ENCODE measurements at places on chromosomes 1 and 21.

DNA sequence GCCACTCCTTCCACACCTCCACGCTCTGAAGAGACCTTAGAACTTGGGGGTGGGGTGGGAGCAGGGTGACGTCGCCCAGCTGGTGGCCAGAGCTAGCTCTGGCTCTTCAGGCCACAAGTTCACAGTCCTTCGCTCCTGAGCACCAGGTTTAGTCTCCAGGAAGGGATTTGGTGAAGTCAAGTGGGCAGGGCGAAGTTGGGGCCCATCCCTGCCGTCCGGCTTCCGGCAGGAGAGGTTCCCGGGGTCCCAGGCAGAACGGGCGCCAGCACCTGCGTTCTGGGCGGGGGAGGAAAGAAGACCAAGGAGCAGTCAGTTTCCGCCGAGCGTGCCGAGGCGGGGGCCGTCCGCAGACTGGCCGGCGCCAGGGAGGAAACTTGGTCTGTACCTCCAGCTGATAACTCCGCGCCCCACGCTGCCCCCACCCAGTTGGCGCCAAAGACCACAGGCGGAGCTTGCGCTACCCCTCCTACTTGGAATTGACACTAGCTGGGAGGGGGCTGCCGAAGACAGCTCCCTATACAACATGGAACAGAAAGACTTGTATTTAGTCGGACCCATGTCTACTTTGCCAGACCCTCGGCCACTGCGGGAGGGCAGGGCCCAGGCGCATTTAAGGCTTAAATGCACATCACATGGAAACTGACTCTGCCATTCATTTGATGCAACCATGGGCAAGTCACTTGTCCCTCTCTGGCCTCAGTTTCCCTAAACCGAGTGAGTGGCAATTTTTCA lies 995 bp downstream of the ID3 start:
- DNase-seq: peak; percentile 55

GRCh38 chr1:219773775-219774174 lies 154.6 kb downstream of the SLC30A10 start:
- no peak for DNase-seq

GRCh38 chr1:153921080-153921802 lies 1.5 kb downstream of the GATAD2B start:
- DNase-seq: no peak

DNA sequence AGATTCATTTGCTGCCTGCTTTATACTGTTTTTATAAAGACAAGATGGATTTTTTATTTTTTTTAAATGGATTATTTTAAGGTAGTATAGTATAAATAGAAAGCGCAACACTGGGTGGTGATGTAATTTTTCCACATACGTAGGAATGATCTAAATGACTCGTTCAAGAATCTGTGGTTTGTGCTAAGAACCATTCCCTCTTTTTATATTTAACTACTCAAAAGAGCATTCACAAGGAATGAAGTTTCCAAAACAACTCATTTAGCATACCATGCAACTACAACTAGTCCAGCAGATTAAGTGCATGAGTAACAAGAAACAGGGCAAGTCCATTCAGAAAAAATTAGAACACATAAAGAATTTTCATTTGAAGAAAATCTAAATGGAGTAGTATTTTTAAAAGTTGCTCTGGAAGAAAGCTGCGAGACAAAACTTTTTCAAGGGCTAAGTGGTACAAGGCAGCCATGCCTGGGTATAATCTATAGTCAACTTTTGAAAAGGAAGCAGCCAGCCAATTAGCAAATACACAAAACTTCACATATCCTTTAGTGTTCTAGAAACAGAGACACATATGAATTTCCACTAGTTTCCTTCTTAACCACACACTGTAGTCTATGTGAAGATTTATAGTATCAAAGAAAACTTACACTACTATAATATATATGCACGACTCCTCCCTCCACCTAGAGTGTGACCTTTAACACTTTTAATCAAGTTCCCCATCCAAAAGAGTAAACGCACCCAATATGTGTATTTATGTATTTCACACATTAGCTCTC lies 23.4 kb downstream of the GTF2B start:
- no peak for DNase-seq

GRCh38 chr1:12339396-12339795 lies 109.6 kb downstream of the VPS13D start:
- DNase-seq: no peak

DNA sequence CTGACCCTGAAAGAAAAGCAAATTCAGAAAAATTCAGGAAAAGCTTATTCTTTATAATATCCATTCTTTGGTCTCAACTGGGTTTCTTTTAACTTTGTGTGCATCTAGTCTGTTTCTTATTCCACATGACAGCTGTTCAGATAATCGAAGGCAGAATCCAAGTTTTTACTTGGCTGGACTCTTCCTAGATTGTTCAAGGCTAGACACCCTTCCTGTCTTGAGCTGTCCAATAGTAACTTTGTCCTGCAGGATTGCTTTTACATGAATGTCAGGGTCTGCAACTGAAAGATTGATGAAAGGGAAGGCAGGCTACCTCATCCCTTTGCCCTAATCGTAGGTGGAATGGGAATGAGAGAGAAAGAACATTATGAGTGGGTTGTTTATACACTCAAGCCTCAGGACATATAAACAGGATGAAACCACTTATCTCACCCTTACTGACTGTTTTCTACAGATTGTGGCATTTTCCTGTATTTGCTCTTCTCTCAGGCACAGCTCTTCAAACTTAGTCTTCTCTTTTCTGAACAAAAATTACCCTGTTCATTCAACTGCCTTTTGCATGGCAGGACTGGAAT lies 76.9 kb downstream of the LEPR start:
- DNase-seq: no peak

DNA sequence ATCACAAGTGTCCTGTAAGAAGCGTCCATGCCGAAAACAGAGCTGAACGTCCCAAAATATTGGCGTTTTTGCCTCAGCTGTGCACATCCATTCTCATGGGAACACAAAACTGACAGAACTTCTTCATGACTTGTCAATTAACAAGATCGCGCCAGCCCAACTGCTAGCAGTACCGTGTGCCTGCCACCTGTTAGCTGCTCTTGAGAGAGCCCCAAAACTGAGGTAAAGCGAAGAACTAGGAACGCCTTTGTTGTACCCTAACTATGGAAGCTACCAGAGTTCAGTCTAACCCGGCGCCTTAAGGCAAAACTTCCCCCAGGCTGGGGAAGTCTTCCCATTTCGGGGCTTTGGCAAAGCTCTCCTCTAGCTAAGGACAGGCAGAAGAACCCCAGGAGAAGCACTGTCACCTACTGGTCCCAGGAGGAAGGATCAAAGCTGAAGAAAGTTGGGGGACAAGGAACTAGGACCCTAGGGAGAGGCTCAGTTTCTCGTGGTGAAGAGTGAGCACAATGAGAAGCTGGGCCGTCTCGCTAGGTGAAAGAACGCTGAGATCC lies 719 bp downstream of the EYA3 start:
- peak; percentile 48 for DNase-seq

- no peak for DNase-seq
Measured at GRCh38 chr1:213297021-213297420, 246.0 kb downstream of the RPS6KC1 start.

DNA sequence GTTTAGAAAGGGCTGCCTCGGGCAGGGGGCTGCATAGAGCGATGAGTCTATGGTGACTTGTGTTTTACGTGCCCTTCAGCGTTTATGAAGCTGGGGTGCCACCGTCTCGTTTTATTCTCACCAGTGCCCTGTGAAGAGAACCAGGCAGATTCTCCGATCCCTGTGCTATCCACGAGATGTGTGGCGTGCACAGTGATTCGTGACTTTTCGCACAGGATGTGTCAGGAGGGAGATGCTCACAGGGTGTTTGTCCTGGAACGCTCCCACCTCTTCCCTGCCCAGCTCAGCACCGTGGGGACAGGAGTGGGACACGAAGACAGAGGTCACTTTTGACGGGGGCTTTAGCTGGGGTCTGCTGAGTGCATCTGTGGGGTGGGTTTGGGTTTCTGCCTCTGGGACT lies 54.9 kb upstream of the AJAP1 start:
- no peak for DNase-seq

DNA sequence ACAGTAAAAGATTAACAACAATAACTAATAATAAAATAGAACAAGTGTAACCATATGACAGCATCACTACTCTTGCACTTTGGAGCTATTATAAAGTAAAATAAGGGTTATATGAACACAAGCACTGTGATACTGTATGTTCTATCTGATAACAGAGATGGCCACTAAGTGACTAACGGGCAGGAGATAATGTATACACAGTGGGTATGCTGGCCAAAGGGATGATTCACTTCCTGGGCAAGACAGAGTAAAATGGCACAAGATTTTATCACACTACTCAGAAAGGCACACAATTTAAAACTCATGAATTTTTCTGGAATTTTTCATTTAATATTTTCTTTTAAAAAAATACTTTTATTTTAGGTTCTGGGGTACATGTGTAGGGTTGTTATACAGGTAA lies 12.3 kb downstream of the SLC9C2 start:
- DNase-seq: no peak

GRCh38 chr1:87678266-87678665 lies 349.6 kb downstream of the LMO4 start:
- DNase-seq: no peak

DNA sequence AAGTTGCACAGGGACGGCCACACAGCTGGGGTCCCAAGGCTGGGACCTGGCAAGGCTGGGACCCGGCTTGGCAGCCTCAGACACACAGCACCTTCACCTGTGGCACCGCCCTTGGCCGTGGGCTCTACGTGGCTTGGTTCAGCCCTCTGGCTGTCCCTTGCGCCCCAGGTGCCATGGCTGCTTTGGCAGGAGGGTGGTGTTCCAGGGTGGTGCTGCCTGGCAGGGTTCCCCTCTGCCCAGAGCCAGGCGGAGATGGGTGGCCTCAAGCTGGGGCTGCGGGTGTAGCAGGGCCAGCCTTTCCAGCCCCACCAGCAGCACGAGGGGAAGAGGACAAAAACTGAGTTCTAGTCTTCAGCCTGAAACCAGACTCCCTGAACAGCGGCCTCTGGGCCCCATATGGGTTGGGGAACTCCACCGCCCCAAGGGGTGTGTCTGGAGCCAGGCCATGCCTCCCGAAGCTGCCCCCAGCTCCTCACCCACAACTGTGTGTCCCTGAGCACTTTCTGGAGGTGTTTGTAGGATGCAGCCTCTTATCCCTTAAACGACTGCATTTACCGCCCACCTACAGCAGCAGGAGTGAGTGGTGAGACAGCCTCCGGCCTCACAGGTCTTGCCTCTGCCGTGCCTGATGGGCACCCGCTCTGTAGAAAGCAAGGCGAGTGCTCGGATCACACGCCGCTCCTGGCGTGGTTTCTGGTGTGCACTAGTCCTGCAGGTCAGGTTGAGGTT lies 92.3 kb downstream of the PDE9A start:
- DNase-seq: no peak

- no peak for DNase-seq
Measured at GRCh38 chr1:213231795-213232231, 180.8 kb downstream of the RPS6KC1 start.

GRCh38 chr21:45004059-45004422 lies 64.2 kb downstream of the SLX9 start:
- DNase-seq: no peak

DNA sequence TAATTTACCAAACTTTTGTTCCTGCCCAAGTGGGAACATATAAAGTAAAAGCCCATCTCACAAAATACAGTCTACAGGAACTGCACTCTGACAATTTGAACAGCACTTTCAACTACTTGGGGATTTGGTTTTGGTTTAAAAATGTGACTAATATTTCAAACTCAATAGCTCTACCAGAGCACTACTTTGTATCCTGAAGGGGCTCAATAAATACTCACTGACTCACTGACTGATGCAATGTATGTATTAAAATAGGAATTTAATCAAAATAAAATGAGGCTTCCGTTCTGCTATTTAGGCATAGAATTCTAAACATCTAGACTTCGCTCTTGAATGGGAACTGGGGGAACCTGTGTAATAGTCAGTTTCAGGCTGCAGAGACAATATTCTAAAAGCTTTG lies 21.9 kb downstream of the EFCAB14 start:
- DNase-seq: no peak

- DNase-seq: no peak
Measured at GRCh38 chr1:97350662-97351061, 570.2 kb downstream of the DPYD start.

- DNase-seq: no peak
Measured at GRCh38 chr1:231315887-231316286, 21.8 kb downstream of the EXOC8 start.

- no peak for DNase-seq
Measured at GRCh38 chr1:241640867-241641622, 876 bp upstream of the CHML start.

- no peak for DNase-seq
Measured at GRCh38 chr1:64766429-64766828, 21.6 kb downstream of the RAVER2 start.

DNA sequence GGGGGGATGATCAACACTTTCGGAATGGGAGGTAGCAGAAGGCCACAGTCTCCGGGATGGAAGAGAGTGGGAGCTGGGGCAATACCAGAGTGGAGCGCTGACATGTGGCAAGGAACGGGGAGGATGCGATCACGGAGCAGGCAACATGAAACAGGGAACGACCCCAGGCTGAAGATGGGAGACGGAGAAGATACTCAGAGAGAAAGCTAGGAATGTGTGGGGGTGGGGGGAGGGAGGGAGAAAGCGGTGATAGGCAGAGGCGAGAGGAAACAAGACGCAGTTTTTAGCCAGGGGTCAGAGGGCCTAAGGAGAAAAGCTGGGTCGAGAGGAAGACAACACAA lies 577 bp downstream of the RAB3GAP2 start:
- DNase-seq: peak; percentile 30

GRCh38 chr1:246564839-246565750 lies 966 bp downstream of the TFB2M start:
- no peak for DNase-seq

- no peak for DNase-seq
Measured at GRCh38 chr1:152141971-152142584, 16.9 kb downstream of the RPTN start.

DNA sequence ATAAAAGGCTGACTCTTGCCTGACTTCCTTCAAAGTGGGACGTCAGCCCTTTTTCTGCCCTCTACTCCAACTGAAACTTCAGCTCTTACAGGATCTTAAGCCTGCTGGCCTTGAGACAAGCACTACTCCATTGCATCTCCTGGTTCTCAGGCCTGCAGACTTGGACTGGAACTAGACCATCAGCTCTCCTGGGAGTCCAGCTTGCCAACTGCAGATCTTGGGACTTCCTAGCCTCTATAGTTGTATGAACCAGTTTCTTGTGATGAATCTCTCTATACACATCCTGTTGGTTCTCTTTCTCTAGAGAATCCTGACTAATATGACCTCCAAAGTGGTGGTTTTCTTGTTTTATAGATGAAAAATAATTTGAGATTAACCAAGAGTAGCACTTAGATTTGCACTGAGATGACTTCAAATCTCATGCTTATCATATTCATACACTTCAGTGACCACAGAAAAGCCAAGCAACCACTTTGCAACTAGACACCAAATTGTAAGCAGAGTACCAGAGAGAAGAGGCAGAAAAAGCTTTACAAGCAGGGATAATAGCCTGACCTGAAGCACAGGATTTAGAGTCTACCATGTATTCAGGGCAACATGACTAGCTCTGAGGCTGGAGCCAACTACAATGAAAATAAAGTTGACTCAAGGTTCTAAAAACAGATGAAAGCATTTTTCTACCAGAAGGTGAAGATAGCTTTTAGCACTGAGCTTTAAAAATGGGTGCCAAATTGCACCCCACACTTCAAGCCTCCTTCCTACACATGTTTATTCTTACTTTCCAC lies 661.3 kb upstream of the USP24 start:
- DNase-seq: no peak

GRCh38 chr1:28147264-28148094 lies 29.0 kb downstream of the PTAFR start:
- no peak for DNase-seq
